ENCODE measurements at places on chromosomes 4 and X.

- no peak for DNase-seq
Observed at GRCh38 chrX:6019076-6019475, 209.6 kb downstream of the NLGN4X start.

DNA sequence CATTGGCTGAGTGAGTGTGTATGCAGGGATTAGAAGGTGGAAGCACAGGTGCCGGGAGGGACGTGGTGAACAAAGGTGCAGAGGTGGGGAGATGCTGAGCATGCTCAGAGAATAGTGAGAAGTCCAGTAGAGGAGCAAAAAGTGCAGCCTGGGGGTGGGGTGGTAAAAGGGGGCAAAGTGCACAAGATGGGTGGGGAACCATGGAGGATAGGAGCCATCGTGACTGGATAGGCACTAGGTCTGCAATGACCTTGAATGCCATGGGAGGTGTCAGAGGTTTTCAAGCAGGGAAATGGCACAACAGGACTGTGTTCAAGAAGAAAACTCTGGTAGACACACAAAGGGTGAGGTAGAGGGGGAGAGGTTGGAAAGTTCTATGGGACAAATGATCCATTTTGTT lies 6.6 kb upstream of the DDX3X start:
- no peak for DNase-seq

DNA sequence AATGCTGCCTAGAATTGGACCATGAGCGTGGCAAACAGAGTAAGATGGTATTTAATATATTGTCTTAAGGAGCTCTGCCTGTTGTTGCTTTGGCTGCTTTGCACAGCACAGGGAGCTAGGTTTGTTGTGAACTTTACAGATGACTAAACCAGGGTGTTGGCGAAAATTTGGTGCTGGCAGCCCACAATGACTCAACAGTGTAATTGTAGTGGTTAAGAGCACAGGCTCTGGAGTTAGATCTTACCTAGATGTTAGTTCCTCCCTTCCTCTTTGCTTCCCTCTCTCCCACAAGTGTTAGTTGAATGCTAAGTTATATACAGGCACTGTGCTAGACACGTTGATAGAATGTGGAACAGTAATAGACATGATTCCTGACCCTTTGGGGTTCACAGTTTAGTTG lies 128.9 kb upstream of the TRPC5 start:
- no peak for DNase-seq

DNA sequence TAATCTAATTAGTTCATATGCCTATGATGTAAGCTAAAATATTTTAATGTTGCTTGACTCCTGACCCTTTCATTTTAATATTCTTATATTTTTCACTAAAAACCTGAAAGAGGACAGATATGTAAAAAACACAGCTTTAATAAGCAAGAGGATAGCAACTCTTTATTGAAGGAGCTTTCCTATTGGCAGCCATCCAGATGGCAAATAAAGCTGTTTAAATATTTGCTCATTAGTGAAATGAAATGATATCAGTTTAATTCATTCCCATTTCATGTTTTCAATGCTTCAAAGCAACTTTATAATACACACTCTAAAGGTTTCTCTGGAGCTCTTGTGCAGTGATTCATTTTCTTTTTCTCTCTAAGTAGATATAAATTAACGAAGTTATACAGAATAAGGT lies 473.4 kb downstream of the PCDH7 start:
- no peak for DNase-seq

- no peak for DNase-seq
Observed at GRCh38 chr4:115213716-115214115, 100.3 kb upstream of the NDST4 start.
